Right cardiac atrium (tissue), 5 donors: ENCODE measurements at places on chromosomes 6 and 20. TPM values are rescaled to one million over a fixed set of nuclear protein-coding genes. Genes with fewer than 3 reads are reported as not detected.

- no peak for DNase-seq
Observed at GRCh38 chr20:51593584-51593983, 51.1 kb upstream of the NFATC2 start.

OVOL2 gene
- not detected for total RNA-seq

- no peak for DNase-seq
Observed at GRCh38 chr20:62342910-62343309, 24.2 kb downstream of the LAMA5 start.

TAAR6 gene
- total RNA-seq: not detected

DNA sequence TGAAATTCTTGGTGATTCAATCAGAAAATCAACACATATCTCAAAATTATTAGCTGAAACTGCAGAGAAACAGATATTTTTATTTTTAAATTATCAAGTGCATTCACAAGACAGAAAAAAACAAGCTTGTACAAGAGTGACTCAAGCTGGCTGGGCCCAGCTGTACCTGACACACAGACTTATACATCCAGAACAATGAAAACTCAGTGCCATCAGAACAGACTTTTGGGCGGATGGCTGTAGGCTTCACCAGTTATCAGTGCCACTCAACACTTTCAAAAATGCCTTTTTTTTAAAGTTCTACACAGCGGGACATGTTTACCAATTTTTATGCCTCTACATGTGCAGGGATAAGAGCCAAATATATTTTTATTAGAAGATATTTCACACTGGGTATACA is 102.8 kb downstream of the MYB start:
- DNase-seq: no peak

GRCh38 chr6:72286911-72287311 is 335.0 kb upstream of the KCNQ5 start:
- no peak for DNase-seq

KIF25 gene
- not detected for total RNA-seq

DNA sequence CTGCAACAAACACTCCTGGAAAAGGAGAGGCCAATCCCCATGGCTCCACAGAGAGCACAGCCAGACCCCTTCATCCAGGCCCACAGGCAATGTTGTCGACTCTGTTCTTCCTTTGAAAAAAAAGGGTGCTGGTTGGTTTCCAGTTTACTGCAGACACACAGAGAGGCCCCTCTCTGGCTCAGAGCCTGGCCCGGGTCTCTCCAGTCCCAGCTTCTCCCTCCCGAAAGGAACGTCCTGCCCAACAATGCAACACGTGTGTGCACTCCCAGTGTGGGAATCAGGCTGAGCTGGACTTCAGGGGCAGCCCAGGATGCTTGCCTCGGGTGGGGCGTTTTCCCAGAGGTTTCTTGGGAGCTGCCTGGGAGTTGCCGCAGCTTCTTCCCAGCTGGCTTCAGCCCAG is 4.5 kb upstream of the NKAIN4 start:
- DNase-seq: no peak

GRCh38 chr6:111978532-111979149 is 75.3 kb upstream of the CCN6 start:
- no peak for DNase-seq

GMDS gene
- 13.5 TPM for total RNA-seq

DNA sequence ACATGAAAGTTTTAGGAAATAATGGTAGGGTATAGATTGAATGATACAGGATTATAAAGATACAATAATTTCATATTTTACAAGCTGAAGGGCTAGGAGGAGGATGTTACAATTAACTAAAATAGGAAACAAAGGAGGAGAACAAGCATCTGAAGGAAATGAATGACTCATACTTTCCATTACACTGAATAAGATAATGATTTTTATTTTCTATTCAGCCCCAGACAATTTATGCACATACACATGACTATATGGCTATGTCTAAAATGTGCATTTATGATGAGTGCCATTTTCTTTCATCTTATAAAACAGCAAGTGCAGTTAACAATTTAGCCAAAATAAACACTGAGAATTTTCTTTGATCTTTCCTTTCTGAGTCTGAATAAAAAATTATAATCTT is 994.6 kb upstream of the ADGRB3 start:
- DNase-seq: no peak

TP53TG5 gene
- total RNA-seq: 0.82 TPM

CLDN20 gene
- total RNA-seq: not detected

C20orf144 gene
- total RNA-seq: not detected

DNA sequence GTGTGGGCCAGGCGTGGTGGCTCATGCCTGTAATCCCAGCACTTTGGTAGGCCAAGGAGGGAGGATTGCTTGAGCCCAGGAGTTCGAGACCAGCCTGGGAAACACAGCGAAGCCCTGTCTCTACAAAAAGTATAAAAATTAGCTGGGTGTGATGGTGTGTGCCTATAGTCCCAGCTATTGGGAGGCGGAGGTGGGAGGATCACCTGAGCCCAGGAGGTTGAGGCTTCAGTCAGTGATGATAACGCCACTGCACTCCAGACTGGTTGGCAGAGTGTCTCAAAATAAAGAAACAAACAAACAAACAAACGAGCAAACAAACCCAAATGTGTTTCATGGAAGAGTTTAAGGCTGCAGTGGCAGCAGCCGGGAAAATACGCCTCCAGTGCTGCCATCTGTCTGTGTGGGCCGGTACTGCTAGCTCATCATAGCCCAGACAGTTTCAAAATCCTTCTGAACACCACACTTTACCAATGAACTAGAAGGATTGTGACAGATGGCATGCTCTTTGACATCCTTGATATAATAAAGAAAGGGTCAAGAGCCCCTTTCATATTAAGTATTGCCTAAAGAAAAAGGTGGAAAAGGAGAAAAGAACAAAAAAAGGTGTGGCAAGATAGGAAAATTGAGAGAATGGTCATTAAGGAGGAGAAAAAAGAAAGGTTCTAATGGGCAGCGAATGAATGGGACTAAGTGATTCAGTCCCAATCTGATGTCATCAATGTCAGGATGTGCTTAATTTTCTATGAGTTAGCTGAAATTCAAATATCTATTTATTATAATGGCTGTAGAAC is 298.6 kb downstream of the SYNE1 start:
- peak; percentile 77 for DNase-seq

GSTA4 gene
- total RNA-seq: 11.5 TPM
